ENCODE measurements at places on chromosomes 11 and 22.

GRCh38 chr11:66112601-66113499 is 42.8 kb downstream of the PACS1 start:
- no peak for DNase-seq

DNA sequence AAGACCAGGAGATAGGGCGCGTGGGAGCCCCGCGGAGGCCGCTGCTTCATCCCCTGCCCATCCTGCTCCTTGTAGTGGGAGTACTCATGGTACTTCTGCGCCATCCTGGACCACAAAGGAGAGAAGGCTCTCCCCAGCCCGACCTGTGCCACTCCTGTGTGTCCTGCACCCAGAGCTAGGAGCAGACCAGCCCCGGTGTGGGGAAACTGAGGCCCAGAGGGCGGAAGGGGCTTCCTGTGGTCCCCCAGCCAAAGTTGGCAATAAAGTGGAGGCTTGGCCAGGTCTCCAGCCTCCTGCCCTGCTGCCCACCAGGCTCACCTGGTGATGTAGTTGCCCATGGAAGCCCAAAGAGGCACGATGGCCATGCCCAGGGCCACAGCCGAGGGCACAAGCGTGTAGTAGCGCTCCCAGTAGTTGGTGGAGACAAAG is 4.7 kb downstream of the UNC93B1 start:
- DNase-seq, result no peak

GRCh38 chr22:20989323-20990138 is 7.4 kb downstream of the LZTR1 start:
- no peak for DNase-seq

DNA sequence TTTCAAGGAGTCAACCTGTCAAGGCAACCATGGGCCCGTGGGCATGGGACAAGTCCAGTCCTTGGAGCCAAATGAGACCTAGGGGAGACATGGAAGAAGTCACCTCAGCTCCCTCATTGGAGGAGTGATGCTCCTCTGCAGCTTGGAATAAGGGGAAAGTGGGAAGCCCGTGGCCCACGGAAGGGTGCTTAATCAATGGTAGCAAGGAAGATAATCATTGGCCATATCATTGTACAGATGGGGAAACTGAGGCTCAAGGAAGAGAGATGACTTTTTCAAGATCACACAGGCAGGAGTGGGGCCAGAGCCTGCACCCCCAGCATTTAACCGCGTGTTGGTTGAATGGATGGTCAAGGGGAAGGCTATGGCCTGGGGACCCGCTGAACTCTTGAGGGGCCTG is 133.0 kb downstream of the OSBP2 start:
- DNase-seq, result no peak

DNA sequence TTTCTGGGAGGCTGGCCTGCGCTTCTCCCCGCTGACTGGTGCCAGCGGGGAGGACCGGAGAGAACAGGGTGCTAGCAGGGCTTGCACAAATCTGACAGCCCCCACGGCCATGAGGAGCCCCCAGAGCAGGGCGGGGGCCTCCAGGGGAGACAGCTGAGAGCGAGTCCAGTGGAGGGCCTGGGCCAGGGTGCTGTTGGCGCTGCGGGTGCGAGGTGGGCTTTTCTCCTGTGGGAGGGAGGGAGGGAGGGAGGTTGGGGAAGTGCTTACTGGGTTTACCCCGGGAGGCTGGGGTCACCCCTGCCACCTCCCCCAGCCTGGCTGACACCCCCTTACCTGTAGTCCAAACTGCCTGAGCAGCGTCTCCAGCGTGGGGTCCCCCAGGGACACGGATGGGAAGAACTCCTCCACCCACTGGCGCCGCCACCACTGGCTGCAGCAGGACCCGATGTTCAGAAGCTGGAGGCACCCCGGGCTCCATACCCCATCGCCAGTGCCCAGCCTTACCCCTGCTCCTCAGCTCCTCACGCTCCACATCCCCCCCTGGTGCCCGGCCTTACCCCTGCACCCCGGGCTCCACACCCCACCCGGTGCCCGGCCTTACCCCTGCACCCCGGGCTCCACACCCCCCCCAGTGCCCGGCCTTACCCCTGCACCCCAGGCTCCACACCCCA is 3.9 kb downstream of the LMF2 start:
- no peak for DNase-seq
